Stimulated activated CD4-positive, alpha-beta T cell treated with anti-CD3 and anti-CD28 coated beads, Interleukin-1b, Interleukin-23, amount 100 ng/mL, for 1 hour (primary cell): ENCODE measurements at places on chromosomes 2 and 18.

DNA sequence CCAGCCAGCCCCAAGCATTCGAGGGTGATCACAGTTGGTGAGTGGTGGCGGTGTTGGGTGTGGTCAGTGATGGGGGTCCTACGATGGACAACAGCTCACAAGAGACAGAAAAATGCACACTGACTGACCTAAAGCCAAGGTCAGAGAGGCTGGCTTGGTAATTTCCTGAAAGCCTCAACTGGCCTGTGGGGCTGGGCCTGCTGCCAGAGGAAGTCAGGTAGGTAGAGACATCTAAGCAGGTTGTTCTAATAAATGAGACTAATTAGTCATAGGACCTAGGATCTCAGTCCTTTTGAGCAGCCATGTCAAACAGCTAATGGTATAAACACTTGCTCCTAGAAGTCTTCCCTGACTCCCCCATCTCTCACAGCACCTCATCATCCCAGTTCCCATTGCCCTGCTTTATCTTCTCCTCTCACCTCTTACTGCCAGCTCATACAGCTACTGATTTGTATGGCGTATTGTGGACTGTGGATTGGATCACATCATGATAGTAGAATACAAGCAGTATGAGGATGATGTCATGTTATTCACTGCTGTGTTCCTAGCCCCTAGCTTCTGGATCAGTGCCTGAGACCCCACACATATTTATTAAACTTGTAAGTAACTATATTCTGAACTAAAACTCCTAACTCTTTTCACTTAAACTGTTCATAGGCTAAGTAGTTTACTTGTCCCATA lies 262.9 kb upstream of the KLHL29 start:
- no peak for DNase-seq

- no peak for DNase-seq
Measured at GRCh38 chr2:154189953-154190352, 318.2 kb downstream of the GALNT13 start.

DNA sequence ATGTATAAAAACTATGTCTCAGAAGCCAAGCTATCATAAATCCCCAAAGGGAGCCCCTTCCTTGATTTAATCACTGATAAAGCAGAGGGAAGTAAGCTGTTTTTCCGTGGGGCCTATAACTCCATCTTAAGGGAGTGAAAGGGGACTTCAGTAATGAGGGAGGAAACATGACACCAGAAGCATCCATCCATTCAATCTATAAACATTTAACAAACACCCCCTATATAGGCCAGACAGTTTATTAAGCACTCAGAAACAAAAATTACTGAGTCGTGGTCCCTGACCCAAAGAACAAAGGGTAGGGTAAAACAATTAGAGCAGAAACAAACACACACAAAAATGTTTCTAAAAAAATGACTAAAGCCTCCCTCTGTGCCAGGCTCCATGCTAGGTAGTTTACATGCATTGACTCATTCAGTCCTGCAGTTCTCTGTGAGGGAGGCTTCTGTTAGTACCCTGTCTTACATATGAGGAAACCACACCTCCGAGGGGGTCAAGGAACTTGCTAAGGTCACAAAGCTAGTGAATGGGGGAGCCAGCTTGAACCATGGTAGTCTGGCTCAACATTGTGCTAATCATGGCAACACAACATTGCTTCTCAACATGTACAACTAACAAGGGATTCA lies 472.1 kb downstream of the CDH2 start:
- DNase-seq: no peak

DNA sequence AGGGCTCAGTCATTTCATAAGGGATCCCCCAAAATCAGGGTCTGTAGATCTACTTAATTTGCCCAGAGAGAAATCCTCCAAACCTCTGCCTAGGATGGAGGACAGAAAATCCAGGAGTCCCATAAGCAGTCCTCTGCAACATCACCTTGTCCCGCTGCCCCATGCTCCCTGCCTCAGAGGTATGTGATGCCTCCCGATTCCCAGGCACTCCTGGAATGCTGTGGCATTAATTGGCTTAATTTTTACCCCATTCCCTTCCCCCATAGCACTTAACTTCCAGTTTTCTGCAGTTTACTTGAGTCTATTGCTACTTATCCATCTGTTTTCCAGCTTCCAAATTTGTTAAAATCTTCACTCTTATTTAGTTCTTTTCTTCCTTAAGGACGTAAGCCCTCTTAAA lies 91.6 kb upstream of the TSPYL6 start:
- no peak for DNase-seq

- DNase-seq: no peak
Measured at GRCh38 chr18:47149457-47150028, 757 bp downstream of the HDHD2 start.

DNA sequence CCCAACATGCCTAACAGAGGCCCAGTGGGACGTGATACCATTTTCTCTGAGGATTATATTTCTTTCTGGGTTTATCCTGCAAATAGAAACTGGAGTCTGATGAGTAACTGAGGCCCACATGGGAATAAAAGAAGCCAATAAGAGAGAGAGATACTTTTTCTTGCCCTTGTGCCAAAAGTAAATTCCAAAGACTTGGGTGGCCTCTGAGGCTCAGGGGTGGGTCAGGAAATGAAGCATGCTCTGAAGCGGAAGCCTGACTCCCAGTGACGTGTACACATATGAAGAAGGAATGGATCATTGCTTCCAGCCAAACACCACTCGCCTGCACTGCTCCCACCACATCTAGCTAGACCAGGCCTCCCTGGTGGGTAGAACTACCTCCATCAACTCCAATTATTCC lies 273.6 kb upstream of the NCKAP5 start:
- DNase-seq: no peak
